Caudate nucleus (tissue), 63 donors: ENCODE measurements at places on chromosomes 7 and 10.

GRCh38 chr10:58956926-58957325, 219.5 kb upstream of the PHYHIPL start:
- no peak for DNase-seq

DNA sequence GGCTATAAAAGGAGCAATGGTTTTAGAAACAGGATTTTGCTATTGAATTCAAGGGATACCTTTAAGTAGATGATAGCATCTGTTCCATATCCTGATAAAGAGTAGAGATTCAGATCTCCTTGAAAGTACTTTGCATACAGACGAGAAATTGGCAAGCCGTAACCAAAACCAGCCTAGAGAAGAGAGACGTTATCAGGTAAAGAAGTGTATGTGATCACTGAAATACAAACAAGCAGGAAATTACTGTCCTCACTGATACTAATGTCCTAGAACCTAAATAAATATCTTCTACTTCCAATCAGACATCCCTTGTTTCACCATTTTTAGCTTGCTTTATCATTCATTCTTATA, 9.4 kb downstream of the PDK4 start:
- DNase-seq: no peak

DNA sequence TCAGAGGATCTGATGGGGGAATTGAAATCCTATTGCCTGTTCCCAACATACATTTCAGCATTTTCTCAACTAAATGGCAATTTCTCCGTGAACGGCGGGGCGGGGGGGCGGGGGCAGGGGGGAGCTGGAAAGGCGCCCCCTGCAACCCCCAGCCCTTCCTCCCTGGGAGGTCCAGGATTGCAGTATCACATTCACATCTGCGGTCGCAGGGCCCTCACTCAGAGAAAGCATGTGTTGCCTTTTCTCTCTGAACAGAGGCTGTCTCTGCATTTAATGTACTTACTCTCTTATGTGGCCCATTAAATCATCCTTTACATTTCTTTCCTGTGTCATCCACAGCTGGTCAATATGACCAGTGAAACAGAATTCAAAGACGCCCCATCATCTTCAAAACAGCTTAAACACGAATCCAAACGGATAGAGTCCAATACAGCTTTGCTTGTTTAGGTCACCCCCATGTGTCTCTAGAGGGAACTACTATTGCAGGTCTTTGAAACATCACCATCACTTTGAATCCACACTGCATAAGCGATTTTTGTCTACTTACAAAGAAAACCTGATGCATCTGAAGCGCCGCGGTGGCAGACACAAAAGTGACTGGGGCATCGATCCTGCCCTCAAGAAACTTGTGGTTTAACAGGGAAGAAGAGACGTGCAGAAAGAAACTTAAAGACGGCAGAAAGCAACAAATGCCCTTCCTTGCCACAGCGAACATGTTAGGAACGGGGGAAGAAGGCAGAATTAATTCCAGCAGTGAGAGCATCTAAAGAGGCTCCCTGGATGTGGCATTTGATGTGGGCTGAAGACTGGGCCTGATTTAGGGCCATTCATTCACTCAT, 17.0 kb upstream of the ECHDC3 start:
- DNase-seq: no peak

GRCh38 chr7:108181073-108181985, 51.2 kb upstream of the LAMB4 start:
- no peak for DNase-seq

GRCh38 chr10:11057448-11057847, 39.8 kb downstream of the CELF2 start:
- no peak for DNase-seq

GRCh38 chr10:132243626-132244025, 56.9 kb downstream of the DPYSL4 start:
- no peak for DNase-seq
